Activated T-cell treated with anti-CD3 and anti-CD28 coated beads, Interleukin-2, amount 50 U/mL, for 1 hour (primary cell): ENCODE measurements at places on chromosomes 13 and 19.

DNA sequence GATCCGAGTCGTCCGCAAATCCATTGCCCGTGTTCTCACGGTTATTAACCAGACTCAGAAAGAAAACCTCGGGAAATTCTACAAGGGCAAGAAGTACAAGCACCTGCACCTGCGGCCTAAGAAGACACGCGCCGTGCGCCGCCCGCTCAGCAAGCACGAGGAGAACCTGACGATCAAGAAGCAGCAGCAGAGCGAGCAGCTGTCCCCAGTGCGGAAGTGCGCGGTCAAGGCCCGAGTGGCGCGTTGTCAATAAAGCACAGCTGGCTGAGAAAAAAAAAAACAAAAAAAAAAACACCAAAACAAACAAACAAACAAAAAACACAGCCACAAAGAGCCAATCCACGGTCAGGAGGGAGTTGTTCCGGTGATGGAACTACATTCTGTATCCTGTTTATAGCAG, 4.7 kb upstream of the GNA15 start:
- DNase-seq: no peak

DNA sequence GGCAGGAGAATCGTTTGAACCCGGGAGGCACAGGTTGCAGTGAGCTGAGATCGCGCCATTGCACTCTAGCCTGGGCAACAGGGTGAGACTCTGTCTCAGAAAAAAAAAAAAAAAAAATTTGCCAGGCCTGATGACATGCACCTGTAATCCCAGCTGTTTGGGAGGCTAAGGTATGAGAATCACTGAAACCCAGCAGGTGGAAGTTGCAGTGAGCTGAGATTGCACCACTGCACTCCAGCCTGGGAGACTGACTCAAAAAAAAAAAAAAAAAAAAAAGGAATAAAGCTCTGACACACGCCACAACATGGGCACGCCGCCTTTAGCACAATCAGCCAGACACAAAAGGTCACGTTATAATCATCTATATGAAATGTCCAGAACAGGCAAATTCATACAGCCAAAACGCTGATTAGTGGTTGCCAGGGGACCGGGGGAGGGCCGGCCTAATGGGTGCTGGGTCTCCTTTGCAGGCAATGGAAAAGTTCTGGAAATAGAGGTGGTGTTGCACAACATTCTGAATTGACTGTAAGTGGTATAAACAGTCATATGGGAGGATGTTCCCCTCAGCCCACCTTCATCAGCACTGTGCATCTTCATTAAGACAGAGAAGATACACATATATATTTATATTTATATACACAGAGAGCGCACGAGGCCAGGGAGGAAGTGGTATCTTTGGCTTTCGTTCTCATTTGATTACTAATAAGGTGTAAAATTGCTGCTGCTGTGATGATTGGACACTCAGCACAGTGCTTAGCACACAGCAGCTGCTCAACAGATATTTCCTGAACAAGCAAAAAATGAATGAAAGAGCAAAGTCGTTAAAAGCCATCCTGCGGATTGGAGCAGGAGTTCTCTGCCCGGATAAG, 3.8 kb downstream of the HSPBP1 start:
- no peak for DNase-seq

DNA sequence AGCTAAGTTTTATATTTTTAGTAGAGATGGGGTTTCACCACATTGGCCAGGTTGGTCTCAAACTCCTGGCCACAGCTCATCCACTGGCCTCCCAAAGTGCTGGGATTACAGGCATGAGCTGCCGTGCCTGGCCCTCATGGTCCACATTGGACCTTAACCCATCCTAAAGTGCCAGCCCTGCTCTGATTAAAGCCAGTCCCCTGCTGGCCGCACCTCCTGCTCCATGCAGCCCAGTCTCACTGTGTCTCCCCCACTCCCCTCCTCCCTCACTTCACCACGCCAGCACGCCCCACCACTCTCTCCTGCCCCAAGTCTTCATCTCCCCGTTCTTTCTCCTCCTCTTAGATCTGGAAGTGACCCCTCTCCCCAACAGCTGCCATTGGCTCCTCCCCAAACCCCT, 16.7 kb upstream of the SDHAF1 start:
- no peak for DNase-seq

DNA sequence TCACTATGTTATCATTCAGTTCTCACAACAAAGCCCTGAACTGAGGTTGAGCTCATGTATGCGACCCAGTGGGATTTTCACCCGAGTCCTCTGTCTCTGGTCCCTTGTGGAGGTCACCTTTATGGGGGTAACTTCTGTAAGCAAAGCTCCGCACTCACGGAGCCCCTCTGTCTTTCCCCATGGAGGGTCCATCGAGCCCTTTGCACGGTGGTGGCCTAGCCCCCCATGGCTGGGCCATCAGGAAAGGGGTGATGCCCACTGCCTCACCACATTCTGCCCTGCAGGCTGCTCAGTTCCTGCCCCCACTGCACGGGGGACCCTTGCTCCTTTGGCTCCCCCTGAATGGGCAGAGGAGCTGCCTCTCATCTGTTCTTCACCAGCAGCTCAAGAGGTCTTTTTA, 39.6 kb downstream of the CHST8 start:
- no peak for DNase-seq

- peak; percentile 65 for DNase-seq
Measured at GRCh38 chr13:48731957-48732569, 78.3 kb downstream of the CYSLTR2 start.

GRCh38 chr13:96033220-96034015, 19.8 kb downstream of the UGGT2 start:
- DNase-seq: no peak

DNA sequence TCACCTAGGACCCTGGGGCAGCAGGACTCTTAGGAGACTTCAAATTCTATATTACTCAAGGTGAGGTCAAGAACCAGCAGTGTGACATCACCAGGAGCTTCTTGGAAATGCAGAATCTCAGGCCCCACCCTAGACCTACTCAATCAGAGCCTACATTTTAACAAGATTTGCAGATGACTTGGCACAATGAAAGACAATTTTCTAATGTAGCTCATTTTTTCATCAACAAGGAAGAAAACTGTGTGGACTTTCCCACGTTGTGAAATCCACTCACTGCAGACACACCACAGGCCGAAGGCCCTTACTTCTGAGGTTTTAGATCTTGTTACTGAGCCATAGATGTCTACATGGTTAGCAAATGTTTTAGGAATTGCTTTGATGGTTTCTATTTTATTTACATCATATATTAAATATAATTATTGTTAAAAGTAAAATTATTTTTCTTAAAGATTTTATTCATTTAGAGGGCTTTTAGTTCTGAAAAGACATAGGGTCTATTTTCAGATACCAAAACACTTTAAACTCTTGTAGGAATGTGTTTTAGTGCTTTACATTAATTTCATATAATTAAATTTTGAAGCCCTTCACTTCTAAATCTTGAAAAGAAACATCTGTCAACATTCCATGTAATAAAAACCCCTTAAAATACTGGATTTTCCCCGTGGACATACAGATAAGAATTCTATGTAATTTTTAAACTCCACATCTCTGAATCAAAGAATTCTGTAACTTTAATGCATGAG, 18.5 kb upstream of the STARD13 start:
- DNase-seq: no peak

DNA sequence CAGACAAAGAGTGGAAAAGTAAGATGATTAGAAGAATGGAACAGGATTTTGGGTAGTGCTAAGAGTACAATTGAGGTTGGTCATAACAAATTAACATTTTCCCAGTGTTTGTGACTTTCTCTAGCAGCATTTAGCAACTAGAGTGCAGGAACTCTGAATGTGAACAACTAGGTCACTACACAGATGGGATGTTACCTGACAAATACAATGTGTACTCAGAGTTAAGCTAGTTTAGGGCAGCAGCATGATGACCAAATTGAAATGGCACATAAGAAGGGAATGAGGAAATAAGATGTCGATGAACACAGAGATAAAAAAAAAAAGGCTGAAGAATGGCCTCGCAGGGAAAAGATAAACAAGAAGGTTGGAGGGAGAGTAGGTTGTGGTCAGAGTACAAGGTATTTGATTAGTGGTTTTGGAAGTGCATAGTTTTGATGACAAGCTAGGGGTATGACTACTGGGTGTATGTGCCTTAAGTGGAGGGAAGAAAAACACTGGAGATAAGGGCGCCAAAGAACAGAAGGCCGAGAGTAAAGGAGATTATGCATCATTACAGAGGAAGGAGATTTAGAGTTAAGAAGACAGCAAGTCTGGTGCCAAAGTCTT, 381.1 kb downstream of the FGF14 start:
- DNase-seq: no peak

- no peak for DNase-seq
Measured at GRCh38 chr13:113053376-113053775, 52.2 kb upstream of the F7 start.

DNA sequence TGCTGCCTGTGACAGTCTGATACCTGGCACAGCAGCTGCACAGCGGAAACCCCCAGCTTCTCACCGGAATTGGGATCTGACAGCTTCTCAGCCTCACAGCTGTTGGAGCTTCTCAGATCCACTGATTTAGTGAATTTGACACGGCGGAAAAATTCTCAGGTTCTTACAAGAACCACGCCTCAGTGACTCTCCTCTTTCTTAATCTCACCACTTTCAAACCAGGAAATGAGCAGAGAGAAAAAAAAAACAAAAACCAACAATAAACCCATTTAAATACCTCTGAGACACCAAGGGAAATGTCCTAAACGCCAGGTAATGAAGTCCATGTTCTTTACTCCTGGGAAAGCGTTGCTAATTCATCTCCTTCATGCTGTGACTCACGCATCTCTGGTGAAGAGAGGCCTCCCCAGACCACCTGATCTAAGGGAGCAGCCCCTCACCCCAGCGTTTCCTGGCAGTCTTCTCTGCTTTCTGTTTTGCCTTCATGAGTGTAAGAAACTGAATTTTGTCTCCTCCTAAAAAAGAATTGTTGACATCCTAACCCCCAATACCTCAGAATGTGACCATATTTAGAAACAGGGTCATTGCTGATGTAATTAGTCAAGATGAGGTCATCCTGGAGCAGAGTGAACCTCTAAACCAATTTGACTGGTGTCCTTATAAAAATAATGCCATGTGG, 15.9 kb upstream of the IZUMO2 start:
- DNase-seq: no peak

DNA sequence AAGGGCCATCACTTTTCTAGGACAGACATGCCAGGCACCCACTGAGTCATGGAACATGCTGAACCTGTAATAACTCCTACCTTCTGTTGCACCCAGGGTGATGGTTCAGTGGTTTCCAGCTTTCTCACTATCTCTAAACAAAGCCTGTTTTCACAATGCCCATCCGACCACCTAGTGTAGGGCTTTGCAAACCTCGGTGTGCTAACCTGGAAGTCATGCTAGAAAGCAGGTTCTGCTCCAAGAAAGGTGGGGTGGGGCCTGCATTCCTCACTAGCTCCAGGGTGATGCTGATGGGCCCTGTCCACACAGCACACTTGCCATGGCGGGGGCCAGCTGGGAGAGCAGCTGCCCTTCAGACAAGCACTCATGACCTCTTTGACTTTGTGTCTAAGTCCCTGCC, 43.4 kb downstream of the COL4A2 start:
- no peak for DNase-seq

GRCh38 chr19:55579766-55580621, 654 bp downstream of the ZNF579 start:
- no peak for DNase-seq
